ENCODE measurements at places on chromosomes 2 and 18.

DNA sequence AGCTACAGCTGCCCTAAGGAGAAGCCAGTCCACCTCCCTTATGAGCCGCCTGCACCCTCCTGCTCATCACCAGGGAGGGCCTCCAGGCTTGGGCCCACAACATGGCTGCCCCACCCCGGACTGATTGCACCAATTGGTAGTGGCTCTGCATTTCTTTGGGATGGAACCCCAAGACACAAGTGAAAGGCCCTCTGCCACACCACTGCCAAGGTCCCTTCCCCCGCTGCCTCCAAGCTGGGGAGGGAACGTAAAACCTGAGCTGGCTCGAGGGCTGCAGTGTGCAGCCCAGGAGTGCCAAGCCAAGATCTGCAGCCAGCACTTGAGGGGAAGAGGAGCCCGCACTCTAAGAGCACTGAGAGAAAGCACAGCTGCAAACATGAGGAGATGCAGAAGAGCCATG lies 97.3 kb downstream of the EFEMP1 start:
- no peak for DNase-seq

DNA sequence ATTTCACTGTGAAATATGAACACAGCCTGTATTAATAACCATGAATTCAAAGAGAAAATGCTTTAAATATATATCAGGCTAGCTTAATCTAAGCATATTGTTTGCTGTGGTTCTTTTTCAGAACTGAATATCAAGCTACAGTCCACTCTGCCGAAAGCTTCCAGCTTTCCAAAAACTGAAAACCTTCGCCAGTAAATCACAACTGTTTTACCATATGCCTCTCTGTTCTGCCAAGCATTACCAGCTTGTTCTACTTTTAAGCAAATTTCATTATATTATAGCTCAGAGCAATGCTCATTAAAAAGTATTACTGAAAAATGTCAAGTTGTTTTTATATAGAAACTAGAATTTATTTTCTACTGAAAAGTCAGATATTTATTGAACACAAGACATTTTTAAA lies 277.4 kb downstream of the NRXN1 start:
- no peak for DNase-seq

DNA sequence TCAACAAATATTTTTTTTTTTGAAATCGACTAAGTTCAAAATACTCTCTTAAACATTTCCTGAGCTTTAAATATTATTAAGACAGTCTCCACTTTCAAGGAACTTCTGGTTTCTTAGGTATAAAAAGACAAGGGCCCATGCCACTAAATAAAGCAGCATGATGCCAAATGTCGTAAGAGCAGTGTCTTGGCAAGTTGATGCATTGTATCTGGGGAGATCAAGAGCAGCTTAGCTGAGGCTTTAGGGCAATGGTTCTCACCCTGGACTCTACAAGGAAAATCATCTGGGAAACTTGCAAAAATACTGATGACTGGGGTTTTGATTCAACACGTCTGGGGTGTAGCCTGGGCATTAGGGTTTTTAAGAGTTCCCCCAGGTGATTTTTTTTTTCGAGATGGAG lies 41.3 kb downstream of the COL4A3 start:
- DNase-seq, result no peak

- DNase-seq, result no peak
Observed at GRCh38 chr2:64470766-64471295, 16.9 kb downstream of the LGALSL start.

GRCh38 chr2:134320930-134321329 lies 67.1 kb downstream of the MGAT5 start:
- DNase-seq, result no peak

GRCh38 chr2:134143568-134143967 lies 110.3 kb upstream of the MGAT5 start:
- no peak for DNase-seq

DNA sequence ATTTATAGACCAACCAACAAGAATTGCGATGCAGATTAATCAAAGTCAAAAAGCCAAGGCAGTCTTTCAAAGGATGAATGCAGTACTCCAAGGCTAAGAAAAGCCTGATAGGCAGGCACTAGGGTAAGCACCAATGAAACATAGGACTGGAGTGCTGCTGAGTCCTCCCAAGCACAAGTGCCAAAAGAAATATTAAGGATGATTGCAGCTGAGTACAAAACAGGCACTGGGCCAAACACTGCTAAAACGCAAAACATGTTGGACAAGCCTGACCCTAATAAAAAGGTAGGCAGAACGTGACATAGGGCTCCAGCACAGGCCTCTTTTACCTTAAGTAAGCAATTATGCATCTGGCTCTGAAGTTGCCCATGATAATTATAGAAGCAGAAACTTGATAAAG lies 160.1 kb upstream of the LRP1B start:
- DNase-seq, result peak; percentile 8

GRCh38 chr2:142140434-142140845 lies 9.6 kb upstream of the LRP1B start:
- peak; percentile 25 for DNase-seq

GRCh38 chr2:241011296-241011600 lies 12.8 kb downstream of the SNED1 start:
- no peak for DNase-seq

DNA sequence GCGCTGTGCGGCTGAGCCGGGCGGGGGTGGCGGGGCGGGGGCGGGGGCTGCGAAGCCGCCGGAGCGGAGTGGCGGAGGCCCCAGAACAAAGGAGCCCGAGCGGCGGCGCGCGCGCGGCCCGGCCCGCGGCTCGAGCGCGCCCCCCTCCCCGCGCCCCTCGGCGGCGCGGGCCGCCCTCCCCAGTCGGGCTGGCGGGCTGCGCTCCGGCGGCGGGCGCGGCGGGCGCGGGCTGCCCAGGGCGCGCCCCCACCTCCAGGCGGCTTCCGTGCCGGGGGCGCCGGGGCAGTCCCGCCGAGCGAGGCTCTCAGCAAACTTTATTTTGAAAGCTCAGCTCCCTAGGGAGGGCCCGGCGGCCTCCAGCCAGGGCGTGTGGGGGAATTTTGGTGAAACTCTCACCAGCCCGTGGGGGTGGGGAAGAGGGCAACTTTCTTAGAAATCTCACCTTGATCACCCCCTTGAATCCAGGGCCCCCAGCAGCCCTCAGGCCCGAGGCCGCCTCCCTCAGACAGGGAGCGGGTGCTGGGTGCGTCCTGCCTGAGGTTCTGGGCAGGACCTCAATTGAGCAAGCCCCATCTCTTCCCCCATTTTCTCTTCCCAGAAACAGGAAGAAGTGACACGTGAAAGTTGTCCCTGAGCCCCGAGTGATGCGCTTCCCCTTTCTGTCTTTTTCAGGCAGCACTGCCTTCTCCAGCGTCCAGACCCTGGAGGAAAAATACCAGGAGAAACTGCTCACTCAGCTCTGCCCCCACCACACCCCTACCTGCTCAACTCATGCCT lies 786 bp downstream of the TET3 start:
- DNase-seq, result no peak
